ENCODE measurements at places on chromosomes 7 and 10.

DNA sequence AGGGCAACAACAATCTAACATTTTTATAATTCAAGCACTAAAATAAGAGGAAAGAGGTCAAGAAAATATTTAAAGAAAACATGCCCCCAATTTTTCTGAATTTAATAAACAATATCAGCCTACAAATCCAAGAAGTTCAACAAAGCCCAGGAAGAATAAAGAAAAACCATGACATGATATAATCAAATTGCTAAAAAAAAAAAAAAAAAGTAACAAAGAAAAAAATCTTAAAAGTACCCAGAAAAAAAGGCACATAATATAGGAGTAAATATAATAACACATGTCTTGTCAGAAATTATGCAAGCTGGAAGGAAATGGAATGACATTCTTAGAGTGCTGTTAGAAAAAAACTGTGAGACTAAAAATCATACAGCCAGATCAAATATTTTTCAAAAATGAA, 151.4 kb downstream of the IMMP2L start:
- no peak overlapping the region for H3K4me3 ChIP-seq
- no peaks in the 10 kb centered on the region for H3K27me3 ChIP-seq
- DNase-seq: no peak
- no peaks in the 10 kb centered on the region for H3K4me1 ChIP-seq
- no peak overlapping the region for H3K27ac ChIP-seq

GRCh38 chr10:70596110-70596798, 6.3 kb downstream of the PRF1 start:
- DNase-seq: no peak
- no peaks in the 10 kb centered on the region for H3K36me3 ChIP-seq
- H3K27me3 ChIP-seq: no peaks in the 10 kb centered on the region

GRCh38 chr7:22783421-22783820, 39.2 kb downstream of the TOMM7 start:
- H3K27ac ChIP-seq: no peak overlapping the region
- no peaks in the 10 kb centered on the region for H3K4me1 ChIP-seq
- no peak overlapping the region for H3K4me3 ChIP-seq
- H3K27me3 ChIP-seq: no peaks in the 10 kb centered on the region
- no peak for DNase-seq

- no peak overlapping the region for H3K4me3 ChIP-seq
- H3K27ac ChIP-seq: no peak overlapping the region
- no peaks in the 10 kb centered on the region for H3K4me1 ChIP-seq
- H3K27me3 ChIP-seq: no peaks in the 10 kb centered on the region
Measured at GRCh38 chr7:120806669-120807068, 51.3 kb downstream of the TSPAN12 start.

GRCh38 chr7:107173191-107173590, 4.4 kb downstream of the HBP1 start:
- H3K4me3 ChIP-seq: no peak overlapping the region
- DNase-seq: no peak
- peaks cover 79% of the 10 kb centered on the region for H3K4me1 ChIP-seq
- no peaks in the 10 kb centered on the region for H3K27me3 ChIP-seq
- no peak overlapping the region for H3K27ac ChIP-seq
- H3K36me3 ChIP-seq: peaks cover 19% of the 10 kb centered on the region

- H3K4me3 ChIP-seq: no peak overlapping the region
- no peak for DNase-seq
- H3K27ac ChIP-seq: no peak overlapping the region
- no peaks in the 10 kb centered on the region for H3K4me1 ChIP-seq
- no peaks in the 10 kb centered on the region for H3K27me3 ChIP-seq
- no peaks in the 10 kb centered on the region for H3K36me3 ChIP-seq
Measured at GRCh38 chr10:14050598-14050997, 280.1 kb downstream of the FRMD4A start.

DNA sequence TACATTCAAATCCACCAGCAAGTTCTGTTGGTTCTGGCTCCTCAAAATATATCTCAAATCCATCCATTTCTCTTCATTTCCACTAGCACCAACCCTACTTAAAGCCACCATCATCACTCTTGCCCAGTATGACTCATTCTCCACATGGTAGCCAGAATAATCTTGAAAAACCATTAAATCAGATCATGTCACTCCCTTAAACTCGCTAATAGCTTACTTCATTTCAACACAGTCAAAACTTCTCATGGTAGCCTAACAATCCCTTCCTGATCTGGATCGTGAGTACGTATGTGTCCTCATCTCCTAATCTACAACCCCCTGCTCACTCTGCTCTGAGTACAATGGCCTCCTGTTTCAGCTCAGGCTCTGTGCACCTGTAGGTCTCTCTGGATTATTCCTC, 8.7 kb downstream of the EPC1 start:
- no peak overlapping the region for H3K4me3 ChIP-seq
- no peaks in the 10 kb centered on the region for H3K36me3 ChIP-seq
- peaks cover 83% of the 10 kb centered on the region for H3K4me1 ChIP-seq
- DNase-seq: no peak
- H3K27ac ChIP-seq: no peak overlapping the region

DNA sequence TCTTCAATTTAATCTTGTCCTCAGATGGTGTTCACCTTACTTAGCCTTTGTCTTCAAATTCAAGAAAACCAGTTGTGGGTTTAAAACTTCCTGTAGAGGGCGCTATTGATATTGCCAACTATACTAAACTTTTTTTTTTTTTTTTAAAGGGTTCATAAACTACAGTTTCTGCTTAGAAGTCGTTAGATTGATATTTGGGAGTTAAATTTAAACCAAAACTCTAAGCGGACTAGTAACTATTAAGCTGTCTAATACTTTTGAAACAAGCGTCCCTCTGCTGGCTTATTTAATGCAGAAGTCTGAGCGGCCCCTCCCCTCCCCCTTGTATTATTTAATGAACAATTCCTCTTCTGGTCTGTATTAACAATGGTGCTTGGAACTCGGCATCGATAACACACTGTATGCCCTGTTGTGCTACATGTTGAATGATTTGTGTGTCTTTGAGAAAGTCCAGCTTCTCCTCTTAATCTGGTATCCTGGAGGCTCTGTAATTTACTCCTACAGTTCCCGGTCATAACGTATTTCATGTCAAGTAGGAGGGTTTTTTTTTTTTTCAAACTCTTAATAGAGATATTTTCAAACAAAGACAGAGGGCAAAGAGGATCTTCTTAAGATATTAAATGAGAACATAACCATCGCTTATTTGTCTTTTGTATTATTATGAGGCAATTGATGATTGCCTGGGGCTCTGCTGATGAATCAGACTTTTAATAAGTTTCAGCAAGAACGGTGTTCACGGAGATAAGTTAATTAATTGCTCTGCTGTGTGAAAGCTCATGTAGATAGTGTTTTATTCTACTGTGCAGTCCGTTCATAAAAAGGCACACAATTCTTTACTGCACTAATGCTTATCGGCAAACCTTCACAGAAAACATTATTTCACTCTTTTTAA, 22.6 kb upstream of the CREB5 start:
- no peaks in the 10 kb centered on the region for H3K36me3 ChIP-seq
- no peak overlapping the region for H3K4me3 ChIP-seq
- H3K27ac ChIP-seq: no peak overlapping the region

DNA sequence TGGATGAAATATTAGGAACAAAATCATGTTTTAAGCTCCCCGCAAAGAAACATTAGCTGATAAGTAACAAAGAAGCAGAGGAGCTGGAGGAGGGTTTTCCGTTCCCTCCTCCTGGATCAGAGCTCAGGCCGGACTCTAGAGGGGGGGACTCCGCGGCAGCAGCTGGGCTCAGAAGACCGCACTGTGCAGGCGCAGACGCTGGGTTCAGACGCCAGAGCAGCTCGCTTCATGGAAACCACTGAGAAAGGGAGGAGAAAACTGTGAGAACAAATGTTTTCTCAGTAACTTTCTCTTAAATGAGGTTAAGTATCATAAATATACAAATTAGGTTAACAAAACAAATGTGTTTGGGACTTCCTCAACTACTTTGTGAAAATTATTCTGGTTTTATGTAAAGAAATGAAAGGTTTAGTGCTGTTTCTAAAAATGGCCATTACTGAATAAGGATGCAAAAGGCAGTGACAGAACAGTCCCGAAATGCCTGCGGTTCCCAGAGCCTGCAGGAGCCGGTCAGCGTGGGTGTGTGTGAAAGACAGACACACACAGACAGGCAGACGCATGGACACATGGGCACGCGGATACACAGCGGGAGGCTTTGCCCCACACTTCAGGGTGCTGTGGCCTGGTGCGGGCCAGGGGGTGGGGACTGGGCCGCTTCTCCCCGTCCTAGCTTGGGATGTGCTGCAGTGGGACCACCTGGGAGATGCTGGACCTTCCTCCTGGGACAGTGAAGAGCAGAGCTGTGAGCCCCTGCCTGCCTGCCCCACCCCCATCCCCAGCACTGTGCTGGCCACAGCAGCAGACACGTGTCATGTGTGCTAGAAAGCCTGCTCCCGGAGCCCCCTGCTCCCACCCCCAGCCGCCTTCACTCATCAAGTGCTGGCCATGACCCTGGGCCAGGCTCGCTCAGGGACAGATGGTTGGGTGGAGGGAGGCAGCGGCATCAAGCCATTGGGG, 20.3 kb upstream of the ADGRA1 start:
- no peak overlapping the region for H3K4me3 ChIP-seq
- no peaks in the 10 kb centered on the region for H3K4me1 ChIP-seq
- H3K27ac ChIP-seq: no peak overlapping the region
- no peak for DNase-seq
- H3K36me3 ChIP-seq: no peaks in the 10 kb centered on the region
- H3K27me3 ChIP-seq: no peaks in the 10 kb centered on the region

GRCh38 chr7:22252936-22253536, 103.9 kb downstream of the RAPGEF5 start:
- no peaks in the 10 kb centered on the region for H3K36me3 ChIP-seq
- no peaks in the 10 kb centered on the region for H3K27me3 ChIP-seq
- peaks cover 16% of the 10 kb centered on the region for H3K4me1 ChIP-seq
- no peak overlapping the region for H3K27ac ChIP-seq

GRCh38 chr10:78898341-78899097, 170.2 kb upstream of the ZMIZ1 start:
- H3K27ac ChIP-seq: no peak overlapping the region
- H3K4me3 ChIP-seq: no peak overlapping the region
- no peak for DNase-seq
- no peaks in the 10 kb centered on the region for H3K27me3 ChIP-seq
- H3K4me1 ChIP-seq: no peaks in the 10 kb centered on the region

DNA sequence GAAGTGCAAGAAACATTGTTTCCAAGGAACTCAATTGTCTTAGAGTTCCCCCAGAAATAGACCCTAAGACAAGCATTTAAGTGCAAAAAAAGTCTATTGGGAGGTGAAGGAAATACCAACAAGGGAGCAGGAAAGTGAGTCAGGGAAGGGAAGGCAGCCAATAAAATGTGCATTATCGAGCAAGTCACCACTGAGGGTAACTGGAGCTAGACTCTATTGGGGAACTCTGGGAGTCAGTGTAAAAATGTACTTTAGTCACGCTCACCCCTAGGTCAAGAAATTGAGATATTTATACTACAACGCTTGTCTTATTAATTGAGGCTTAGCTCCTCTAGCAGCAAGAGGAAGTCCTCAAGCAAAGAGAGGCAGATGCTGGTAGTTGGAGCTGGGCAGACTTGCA, 137.7 kb downstream of the RTKN2 start:
- no peaks in the 10 kb centered on the region for H3K4me1 ChIP-seq
- DNase-seq: no peak
- no peaks in the 10 kb centered on the region for H3K27me3 ChIP-seq
- H3K4me3 ChIP-seq: no peak overlapping the region

- no peaks in the 10 kb centered on the region for H3K36me3 ChIP-seq
- H3K4me3 ChIP-seq: no peak overlapping the region
- no peaks in the 10 kb centered on the region for H3K27me3 ChIP-seq
- H3K27ac ChIP-seq: no peak overlapping the region
- DNase-seq: no peak
Measured at GRCh38 chr10:12909836-12910185, 91.7 kb downstream of the CCDC3 start.

DNA sequence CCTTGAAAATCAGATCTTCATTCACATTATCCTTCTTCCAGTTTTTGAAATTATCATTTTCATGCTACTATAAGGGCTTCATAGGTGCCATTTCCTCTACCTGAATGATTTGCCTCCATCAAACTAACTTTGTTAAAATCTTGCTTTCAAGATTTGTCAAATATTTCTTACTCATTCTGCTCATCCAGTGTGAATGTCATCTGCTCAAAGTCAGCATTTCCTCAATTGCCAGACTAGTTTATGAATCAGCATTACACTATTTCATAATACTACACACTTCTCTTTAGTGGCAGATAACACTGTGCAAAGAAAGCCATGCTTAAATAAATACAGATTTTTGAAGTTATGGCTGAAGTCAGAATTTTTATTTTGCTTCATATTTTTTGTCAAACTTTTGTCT, 21.3 kb upstream of the LIPF start:
- H3K27ac ChIP-seq: no peak overlapping the region
- no peaks in the 10 kb centered on the region for H3K36me3 ChIP-seq
- no peaks in the 10 kb centered on the region for H3K4me1 ChIP-seq
- no peak for DNase-seq
- H3K27me3 ChIP-seq: no peaks in the 10 kb centered on the region

GRCh38 chr10:77710081-77710551, 72.5 kb upstream of the KCNMA1 start:
- no peaks in the 10 kb centered on the region for H3K4me1 ChIP-seq
- no peak for DNase-seq
- H3K36me3 ChIP-seq: no peaks in the 10 kb centered on the region
- H3K4me3 ChIP-seq: no peak overlapping the region
- H3K27me3 ChIP-seq: peaks cover 30% of the 10 kb centered on the region

DNA sequence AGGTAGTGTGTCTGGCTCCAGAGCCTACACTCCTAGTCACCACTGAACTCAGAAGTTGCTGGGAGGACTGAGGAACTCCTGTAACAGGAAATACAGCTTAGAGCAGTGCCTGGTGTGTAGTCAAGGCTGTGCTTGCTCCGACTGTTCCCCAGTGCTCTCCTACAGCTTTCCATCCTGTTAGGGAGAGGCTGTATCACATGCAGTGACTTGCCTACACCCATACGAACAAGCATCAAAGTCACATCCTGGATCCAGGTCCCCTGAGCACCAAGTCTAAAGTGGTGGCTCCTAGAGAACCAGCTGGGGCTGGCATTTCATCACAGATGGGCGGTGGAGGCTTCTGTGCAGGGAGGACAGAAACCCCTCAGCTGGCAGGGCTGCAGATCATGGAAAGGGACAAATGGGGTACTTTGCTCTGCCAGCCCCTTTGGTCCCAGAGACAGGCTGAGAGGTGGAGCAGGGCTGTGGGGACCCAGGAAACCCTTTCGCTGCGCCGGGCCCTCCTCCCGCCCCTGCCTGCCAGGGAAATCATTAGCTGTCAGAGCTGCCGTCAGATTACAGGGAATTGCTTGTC, 7.7 kb downstream of the ASB10 start:
- H3K4me3 ChIP-seq: no peak overlapping the region
- no peak overlapping the region for H3K27ac ChIP-seq
- H3K4me1 ChIP-seq: no peaks in the 10 kb centered on the region
- H3K27me3 ChIP-seq: peaks cover 15% of the 10 kb centered on the region
- H3K36me3 ChIP-seq: no peaks in the 10 kb centered on the region

GRCh38 chr7:35012160-35012559, 25.1 kb downstream of the DPY19L1 start:
- H3K27me3 ChIP-seq: no peaks in the 10 kb centered on the region
- no peak overlapping the region for H3K27ac ChIP-seq
- peaks cover 68% of the 10 kb centered on the region for H3K36me3 ChIP-seq
- no peak for DNase-seq
